ENCODE measurements at places on chromosomes 16 and 17. TPM values are rescaled to one million over a fixed set of nuclear protein-coding genes. Genes with fewer than 3 reads are reported as not detected.

CCDC144A gene
- total RNA-seq: 13.7 TPM

FOXN1 gene
- not detected for total RNA-seq

TAT gene
- total RNA-seq: 0.22 TPM

SERPINF2 gene
- total RNA-seq: 1.9 TPM

ATF7IP2 gene
- total RNA-seq: 16.9 TPM

HYDIN gene
- total RNA-seq: 14.6 TPM

CCDC78 gene
- 7.5 TPM for total RNA-seq

AXIN2 gene
- 17.4 TPM for total RNA-seq

ZNF48 gene
- 9.5 TPM for total RNA-seq

CLEC18B gene
- total RNA-seq: 1.3 TPM

Measured in spinal cord (tissue), 10 donors.